ENCODE measurements at places on chromosomes 12 and 14.

DNA sequence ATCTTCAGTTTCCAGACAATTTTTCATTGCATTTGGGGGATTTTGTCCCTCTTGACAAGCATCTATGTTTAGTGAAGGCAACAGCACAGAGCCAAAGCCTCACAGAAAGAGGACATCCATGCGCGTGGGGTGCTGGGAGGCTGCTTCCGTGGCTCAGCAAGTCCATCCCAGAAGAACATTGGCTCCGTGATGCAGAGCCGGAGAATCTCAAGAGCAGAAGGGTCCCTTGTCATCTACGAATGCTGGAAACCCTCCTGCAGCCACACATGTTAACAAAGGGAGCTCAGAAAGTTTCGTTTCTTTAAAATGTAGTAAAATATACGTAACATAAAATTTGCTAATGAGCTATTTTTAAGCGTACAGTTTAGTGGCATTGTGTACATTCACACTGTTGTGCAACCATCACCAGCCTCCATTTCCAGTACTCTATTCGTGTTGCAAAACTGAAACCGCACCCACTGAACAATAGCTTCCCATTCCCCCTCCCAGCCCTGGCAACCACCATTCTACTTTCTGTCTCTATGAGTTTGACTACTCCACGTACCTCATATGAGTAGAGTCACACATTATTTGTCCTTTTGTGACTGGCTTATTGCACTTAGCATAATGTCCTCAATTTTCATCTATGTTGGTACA, 185.9 kb downstream of the TTC7B start:
- DNase-seq, result no peak

GRCh38 chr12:111759271-111759670, 7.5 kb upstream of the ALDH2 start:
- DNase-seq, result no peak

- no peak for DNase-seq
Observed at GRCh38 chr14:58243790-58244555, 670 bp upstream of the PSMA3 start.

DNA sequence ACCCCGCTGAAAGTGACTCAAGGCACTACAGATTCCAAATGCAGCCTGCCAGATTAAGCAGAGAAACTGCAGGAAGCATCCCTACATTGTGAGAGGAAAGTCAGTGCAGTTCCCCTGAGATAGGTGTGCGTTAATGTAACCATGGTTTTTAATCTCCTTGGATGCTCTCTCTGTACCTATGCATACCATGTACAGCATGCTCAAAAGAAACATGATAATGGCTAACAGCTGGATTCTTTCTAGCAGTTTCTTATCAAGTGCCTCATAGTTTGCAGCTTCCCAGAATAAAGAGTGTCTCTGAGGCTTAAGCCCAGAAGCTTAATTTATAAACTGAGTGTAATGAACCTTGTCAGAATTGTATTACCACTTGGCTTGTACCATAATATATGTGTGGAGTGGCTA, 17.1 kb upstream of the MDM1 start:
- no peak for DNase-seq
